Esophagus muscularis mucosa (tissue), 4 donors: ENCODE measurements at places on chromosomes 12 and 14. TPM values are rescaled to one million over a fixed set of nuclear protein-coding genes. Genes with fewer than 3 reads are reported as not detected.

Gene EPYC
- total RNA-seq, result not detected

Gene WNT1
- not detected for total RNA-seq

Gene GPD1
- 0.91 TPM for total RNA-seq

Gene FBXO21
- total RNA-seq, result 62.6 TPM

Gene SPIC
- not detected for total RNA-seq

Gene MUCL1
- total RNA-seq, result not detected

Gene PLA2G1B
- not detected for total RNA-seq

Gene C12orf54
- not detected for total RNA-seq

Gene SMIM41
- total RNA-seq, result 2.9 TPM

Gene ADAMTS20
- not detected for total RNA-seq

Gene GPR132
- total RNA-seq, result 8.0 TPM

Gene RIMKLB
- 30.5 TPM for total RNA-seq

Gene CATSPERB
- total RNA-seq, result 0.11 TPM
